ENCODE measurements at places on chromosomes 7 and 10. TPM values are rescaled to one million over a fixed set of nuclear protein-coding genes. Genes with fewer than 3 reads are reported as not detected.

GRCh38 chr10:29205787-29206186 is 83.1 kb upstream of the LYZL1 start:
- no peaks in the 10 kb centered on the region for H3K4me1 ChIP-seq
- H3K4me3 ChIP-seq: no peak overlapping the region
- DNase-seq: no peak
- no peaks in the 10 kb centered on the region for H3K36me3 ChIP-seq
- no peak overlapping the region for H3K27ac ChIP-seq
- H3K27me3 ChIP-seq: peaks cover 20% of the 10 kb centered on the region

The PNLIP gene
- total RNA-seq: not detected

DNA sequence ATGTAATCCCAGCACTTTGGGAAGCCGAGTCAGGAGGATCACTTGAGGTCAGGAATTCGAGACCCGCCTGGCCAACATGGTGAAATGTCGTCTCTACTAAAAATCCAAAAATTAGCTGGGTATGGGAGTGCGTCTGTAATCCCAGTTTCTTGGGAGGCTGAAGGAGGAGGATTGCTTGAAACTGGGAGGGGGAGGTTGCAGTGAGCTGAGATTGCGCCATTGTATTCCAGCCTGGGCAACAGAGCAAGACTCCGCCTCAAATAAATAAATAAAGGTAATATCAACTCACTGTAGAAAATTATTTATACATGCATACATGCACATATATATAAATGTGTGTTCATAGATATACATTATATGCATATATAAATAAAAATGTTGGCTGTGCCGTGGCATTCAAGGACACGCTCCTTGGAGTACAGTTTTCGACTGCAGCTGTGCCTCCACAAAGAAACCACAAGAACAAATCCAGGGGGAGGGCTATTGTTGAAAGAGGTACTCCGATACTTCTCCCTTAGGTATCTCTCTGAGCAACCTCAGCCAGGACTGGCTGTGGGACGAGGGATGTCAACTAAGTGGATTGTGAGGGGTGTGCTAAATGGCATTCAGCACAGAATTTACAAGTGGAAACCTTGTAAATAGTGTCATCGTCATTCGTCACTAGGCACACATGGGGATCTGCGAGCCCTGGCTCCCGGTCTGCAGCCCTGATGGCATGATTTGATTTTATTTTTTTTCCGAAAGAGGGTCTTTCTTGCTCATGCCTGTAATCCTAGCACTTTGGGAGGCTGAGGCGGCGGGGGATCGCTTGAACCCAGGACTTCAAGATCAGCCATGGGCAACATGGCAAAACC is 49.3 kb downstream of the HIP1 start:
- no peak overlapping the region for H3K4me3 ChIP-seq
- H3K27ac ChIP-seq: no peak overlapping the region
- no peaks in the 10 kb centered on the region for H3K4me1 ChIP-seq
- no peaks in the 10 kb centered on the region for H3K36me3 ChIP-seq
- no peak for DNase-seq

DNA sequence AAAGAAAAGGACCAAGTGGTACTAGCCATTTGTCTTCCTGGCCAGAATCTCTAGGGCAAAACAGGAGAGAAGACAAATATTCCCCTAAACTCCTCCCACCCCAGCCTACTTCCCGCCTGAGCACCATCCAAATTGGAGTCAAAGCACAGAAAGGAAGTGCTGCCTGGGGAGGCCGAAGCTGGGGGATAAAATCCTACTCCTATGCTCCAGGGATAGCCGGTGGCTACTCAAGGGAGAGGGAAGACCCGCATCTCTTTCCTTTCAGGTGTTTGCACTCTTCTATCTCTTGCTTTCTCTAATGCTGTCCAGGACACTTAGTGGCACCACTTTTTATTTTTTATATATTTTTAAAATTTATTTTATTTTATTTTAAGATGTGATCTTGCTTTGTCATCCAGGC is 7.1 kb upstream of the DUSP5 start:
- H3K27me3 ChIP-seq: no peaks in the 10 kb centered on the region
- no peak overlapping the region for H3K4me3 ChIP-seq
- no peak overlapping the region for H3K27ac ChIP-seq
- no peak for DNase-seq
- no peaks in the 10 kb centered on the region for H3K36me3 ChIP-seq

- no peak overlapping the region for H3K4me3 ChIP-seq
- DNase-seq: no peak
- H3K27me3 ChIP-seq: peaks cover 27% of the 10 kb centered on the region
- no peaks in the 10 kb centered on the region for H3K36me3 ChIP-seq
- H3K4me1 ChIP-seq: no peaks in the 10 kb centered on the region
Measured at GRCh38 chr7:486216-486743, 33.4 kb downstream of the PDGFA start.

DNA sequence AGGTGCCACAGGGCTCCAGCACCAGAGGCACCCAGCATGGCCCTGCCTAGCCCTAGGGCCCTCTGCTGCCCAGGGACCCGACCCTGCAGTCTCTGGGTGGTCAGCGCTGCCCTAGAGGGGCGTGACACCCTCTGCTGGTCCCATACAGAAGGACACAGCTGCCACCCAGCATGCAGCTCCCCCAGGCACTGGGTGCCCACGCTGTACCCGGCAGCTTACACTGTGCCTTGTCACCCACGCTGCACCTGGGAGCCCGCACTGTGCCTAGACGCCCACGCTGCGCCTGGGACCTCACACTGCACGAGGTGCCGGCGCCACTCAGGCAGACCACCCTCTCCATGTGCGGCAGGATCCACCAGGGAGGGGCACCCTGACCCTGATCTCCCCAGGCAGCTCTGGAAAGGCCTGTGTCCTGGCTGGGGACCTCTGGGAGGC is 55.2 kb downstream of the PWWP2B start:
- H3K4me3 ChIP-seq: no peak overlapping the region
- H3K4me1 ChIP-seq: peaks cover 46% of the 10 kb centered on the region
- no peaks in the 10 kb centered on the region for H3K36me3 ChIP-seq
- DNase-seq: peak; percentile 81
- no peak overlapping the region for H3K27ac ChIP-seq
- peaks cover under 1% of the 10 kb centered on the region for H3K27me3 ChIP-seq

- H3K27ac ChIP-seq: no peak overlapping the region
- no peak for DNase-seq
- H3K4me3 ChIP-seq: no peak overlapping the region
- H3K36me3 ChIP-seq: peaks cover 10% of the 10 kb centered on the region
- H3K4me1 ChIP-seq: peaks cover 49% of the 10 kb centered on the region
Measured at GRCh38 chr10:11227103-11227502, 209.4 kb downstream of the CELF2 start.

The PTPN20 gene
- total RNA-seq: 7.1 TPM

The PHKG1 gene
- 0.32 TPM for total RNA-seq

GRCh38 chr7:158595068-158595467 is 7.4 kb upstream of the PTPRN2 start:
- H3K4me1 ChIP-seq: no peaks in the 10 kb centered on the region
- H3K27me3 ChIP-seq: no peaks in the 10 kb centered on the region
- H3K36me3 ChIP-seq: no peaks in the 10 kb centered on the region
- H3K27ac ChIP-seq: no peak overlapping the region

- no peaks in the 10 kb centered on the region for H3K27me3 ChIP-seq
- no peaks in the 10 kb centered on the region for H3K4me1 ChIP-seq
- no peak overlapping the region for H3K4me3 ChIP-seq
- DNase-seq: no peak
- no peaks in the 10 kb centered on the region for H3K36me3 ChIP-seq
Measured at GRCh38 chr7:150428671-150429451, 21.6 kb upstream of the GIMAP8 start.

GRCh38 chr7:145411066-145411465 is 575.2 kb upstream of the TPK1 start:
- H3K27ac ChIP-seq: no peak overlapping the region
- no peak for DNase-seq
- H3K4me1 ChIP-seq: no peaks in the 10 kb centered on the region
- H3K36me3 ChIP-seq: no peaks in the 10 kb centered on the region
- no peak overlapping the region for H3K4me3 ChIP-seq
- H3K27me3 ChIP-seq: no peaks in the 10 kb centered on the region
